ENCODE measurements at places on chromosomes 6 and 20.

DNA sequence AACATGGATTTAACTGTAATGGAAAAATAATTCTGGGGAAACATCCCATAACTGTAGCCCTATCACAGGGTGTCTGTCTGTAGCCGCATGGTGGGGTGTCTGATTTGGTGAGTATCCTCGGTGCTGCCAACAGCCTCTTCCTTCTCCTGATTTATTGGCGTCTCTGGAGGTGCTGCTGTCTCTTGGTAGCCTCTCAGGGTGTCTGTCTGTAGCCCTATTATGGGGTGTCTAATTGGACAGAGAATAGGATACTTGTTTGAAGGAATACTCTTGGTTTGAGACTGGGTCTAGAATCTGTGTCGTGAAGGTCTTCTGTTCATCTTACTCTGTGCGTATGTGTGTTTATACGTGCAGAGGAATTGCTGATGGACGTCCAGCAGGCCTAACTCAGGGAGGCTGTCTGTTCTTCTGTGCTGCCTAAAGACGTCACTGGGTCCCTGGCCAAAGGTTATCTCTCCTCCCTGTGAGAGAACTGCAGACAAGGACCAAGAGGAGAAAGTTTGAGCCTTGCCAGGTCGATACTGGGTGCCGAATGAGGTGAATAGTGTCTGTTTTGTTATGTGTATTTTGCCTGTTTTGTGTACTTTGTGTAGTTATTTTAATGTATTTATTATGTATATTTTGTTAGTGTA, 18.9 kb upstream of the AGPAT4 start:
- DNase-seq = no peak

DNA sequence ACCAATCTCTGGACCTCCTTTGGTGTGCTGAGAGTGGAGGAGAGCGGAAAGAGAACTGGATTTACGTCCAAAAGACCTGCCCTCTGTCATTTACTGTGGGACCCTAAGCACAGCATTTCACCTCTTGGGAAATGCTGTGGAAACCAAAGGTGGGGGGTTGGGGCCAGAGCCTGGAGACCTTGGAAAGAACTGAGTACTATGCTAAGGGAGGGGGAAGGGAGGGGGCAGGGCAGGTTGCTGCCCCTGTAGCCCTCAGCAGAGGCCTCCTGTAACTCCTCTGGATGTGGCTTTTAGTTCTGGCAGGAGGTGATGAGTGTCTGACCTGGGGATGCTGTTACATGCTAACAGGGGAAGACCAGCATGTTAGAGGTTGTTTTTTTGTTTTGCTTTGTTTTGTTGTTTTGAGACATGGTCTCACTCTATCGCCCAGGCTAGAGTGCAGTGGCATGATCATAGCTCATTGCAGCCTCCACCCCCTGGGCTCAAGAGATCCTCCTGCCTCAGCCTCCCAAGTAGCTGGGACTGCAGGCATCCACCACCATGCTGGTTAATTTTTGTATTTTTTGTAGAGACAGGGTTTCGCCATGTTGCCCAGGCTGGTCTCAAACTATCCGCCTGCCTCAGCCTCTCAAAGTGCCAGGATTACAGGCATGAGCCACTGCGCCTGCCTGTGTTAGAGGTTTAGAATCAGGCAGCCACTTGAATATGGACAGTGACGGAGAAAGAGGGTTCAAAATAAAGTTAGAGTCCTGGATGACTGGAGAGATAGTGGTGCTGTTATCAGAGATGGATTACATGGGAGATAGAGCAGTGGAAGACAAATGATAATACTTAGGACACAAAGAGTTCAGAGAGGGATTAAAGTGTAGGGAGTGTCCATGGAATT, 18.4 kb upstream of the PARD6B start:
- DNase-seq = no peak

GRCh38 chr20:2400290-2400689, 19.6 kb downstream of the TGM6 start:
- no peak for DNase-seq

DNA sequence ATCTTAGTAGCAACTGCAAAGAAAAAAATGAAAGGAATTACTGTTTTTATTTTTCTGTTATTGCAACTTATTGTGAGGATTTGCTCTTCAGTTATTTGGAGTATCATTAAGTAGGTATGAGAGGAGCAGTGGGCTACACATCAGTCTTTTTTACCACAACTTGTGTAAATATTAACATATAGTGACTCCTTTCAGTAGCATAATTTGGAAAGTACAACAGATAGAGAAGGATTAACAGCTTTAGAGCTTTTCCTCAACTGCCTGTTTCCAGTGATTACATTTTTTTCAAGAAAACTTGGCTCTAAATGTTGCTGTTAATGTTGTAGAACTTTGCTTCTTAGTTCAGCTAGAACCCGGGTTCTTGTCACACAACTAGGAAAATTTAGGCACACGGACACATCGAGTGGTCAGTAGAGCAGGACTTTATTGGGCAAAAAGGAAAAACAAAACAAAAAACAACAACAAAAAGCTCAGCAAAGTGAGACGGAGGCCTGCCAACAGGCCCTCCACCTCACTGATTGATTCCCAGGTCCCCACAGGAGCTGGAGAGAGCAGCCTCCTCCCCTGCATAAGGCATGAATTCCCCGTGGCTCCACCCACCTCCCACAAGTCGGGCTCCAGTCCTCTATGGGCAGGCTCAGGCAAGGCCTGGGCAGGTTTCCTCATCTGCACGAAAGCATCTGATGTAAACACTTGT, 75.1 kb downstream of the ADGRG6 start:
- no peak for DNase-seq

GRCh38 chr6:139857143-139857542, 482.7 kb upstream of the CITED2 start:
- DNase-seq = no peak

GRCh38 chr6:126040826-126041225, 54.5 kb downstream of the TRMT11 start:
- DNase-seq = no peak

Measured in brain (organoid and tissue), 16 donors.